A549 treated with CpdA at 1 μM for 4 hours (cell line): ENCODE measurements at places on chromosomes 4 and X. TPM values are rescaled to one million over a fixed set of nuclear protein-coding genes. Genes with fewer than 3 reads are reported as not detected.

PRAF2 gene
- total RNA-seq = 32.8 to 48.2 TPM (median 42.6 TPM) in 5 replicates

DMRTC1 gene
- 0.09 TPM in 1 of 5 replicates, not detected in the others for total RNA-seq

NIPAL1 gene
- 0.78 to 1.2 TPM (median 0.85 TPM) in 5 replicates for total RNA-seq

LAMTOR3 gene
- 25.7 to 35.3 TPM (median 27.0 TPM) in 5 replicates for total RNA-seq

ZNF711 gene
- total RNA-seq = 0.77 to 1.1 TPM (median 0.96 TPM) in 5 replicates

GUCY1A1 gene
- not detected in 5 replicates for total RNA-seq

MAP9 gene
- 5.0 to 6.6 TPM (median 6.3 TPM) in 5 replicates for total RNA-seq

ZNF630 gene
- 0.10 to 0.35 TPM (median 0.29 TPM) in 5 replicates for total RNA-seq
